Left cardiac atrium (tissue), 4 donors: ENCODE measurements at places on chromosomes 5 and 9.

DNA sequence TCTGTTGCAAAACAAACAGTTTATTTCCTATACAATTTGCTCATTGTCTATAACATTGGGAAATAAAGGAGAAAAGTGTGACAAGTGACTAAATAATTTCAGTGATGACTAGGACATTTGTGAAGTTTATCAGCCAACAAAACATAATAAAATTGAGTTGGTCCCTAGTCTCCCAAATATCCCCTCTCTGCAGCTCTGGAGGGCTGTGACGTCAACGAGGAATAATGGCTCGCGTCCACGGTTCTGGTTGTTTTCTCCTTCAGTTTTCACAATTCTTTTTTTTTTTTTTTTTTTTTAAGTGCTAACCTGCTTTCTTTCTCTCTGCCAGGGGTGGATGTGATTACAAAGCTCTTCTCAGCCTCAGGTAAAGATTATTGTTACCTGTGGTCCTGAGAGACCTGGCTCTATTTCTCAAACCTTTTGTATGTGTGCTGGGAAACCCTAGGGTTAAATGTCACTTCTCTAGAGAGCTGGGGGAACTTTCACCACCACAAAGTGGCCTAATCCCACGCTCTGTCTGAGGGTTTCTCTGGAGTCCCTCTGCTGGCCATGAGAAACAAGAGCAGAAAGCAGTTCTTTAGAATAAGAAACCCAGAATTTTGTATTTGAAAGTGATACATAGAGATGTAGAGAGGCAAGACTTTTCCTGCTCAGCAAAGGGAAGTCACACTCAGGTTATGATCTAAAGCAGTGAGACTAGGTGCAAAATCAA lies 36.2 kb upstream of the ANKRD55 start:
- no peak for DNase-seq

DNA sequence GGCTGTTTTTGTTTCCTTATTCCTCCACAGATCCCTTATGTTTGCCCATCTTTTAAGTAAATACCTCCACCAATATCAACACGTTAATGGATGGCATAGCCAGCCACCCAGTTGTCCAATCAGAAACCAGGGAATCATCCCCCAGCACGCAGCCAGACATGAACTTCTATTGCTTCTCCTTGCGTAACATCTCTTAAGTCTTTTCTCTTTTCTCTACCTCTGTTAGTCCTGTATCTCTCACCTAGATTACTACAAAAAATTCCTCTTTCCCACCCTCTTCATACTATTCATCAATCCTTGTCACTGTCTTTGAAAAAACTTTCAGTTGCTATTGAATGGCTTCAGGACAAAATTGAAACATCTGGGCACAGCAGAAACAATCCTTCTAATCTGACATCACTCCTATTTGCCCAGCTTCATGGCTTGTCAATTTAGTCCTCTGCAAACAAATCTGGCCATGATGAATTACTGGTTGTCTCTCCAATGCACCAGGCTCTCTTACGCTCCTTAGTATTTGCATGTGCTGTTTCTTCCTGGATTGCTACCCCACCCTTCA lies 349.3 kb downstream of the RAB3C start:
- DNase-seq: no peak

GRCh38 chr5:103476811-103477210 lies 85.8 kb downstream of the NUDT12 start:
- DNase-seq: no peak

DNA sequence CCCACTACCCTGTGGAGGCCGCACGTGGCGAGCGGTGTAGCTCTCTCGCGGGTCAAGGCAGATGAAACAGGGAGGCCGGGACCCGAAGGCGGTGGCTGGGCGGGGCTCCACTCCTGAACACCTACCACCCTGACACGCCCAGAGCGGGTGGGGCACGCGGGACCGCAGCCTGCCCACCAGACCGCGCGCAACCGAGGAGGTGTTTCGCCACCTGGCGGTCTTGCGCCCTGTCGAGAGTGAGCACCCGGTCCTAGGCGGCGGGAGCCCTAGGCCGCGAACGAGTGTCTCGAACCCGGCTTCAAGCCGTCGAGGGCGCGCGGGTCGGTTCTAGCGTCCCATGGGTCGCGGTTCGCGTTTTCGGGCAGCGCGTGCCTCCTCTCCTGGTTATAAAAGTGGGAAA lies 2.2 kb upstream of the EXOSC3 start:
- DNase-seq: no peak

DNA sequence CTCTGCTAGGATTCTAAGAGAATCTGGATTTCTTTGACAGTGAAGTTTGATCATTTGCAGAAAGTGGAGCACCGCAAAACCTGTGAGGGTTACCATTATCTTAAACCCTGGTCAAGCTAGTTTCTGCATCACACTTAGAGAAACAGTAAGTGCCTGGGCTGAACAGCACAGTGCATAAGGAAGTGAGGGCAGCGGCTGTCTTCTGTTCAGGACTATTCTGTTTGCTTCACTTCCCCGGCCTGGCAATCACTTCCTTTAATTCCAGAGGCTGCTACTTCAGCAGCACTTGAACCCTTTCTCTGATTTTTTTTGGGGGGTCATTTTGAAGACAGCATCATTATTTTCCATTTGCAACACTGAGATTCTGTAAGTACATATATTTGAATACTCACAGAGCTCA lies 32.0 kb downstream of the SEMA6A start:
- no peak for DNase-seq

DNA sequence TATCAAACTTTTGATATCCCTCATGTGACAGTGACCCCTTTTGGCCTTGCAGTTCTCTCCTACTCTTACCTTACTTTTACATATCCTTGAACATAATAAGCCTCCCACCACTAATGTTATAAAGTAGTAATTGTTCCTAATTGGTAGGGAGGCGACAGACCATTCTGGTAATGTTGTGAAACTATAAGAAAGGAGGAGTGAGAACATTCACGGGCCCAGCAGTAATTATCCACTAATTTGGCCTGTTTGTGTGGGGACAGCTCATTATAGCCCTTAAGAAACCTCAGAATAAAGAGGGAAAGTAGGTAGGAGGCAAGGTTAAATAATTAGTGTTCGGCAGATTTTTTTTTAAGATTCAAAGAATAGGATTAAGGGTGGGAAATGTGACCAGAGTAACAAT lies 1046.5 kb upstream of the ARRDC3 start:
- DNase-seq: no peak

DNA sequence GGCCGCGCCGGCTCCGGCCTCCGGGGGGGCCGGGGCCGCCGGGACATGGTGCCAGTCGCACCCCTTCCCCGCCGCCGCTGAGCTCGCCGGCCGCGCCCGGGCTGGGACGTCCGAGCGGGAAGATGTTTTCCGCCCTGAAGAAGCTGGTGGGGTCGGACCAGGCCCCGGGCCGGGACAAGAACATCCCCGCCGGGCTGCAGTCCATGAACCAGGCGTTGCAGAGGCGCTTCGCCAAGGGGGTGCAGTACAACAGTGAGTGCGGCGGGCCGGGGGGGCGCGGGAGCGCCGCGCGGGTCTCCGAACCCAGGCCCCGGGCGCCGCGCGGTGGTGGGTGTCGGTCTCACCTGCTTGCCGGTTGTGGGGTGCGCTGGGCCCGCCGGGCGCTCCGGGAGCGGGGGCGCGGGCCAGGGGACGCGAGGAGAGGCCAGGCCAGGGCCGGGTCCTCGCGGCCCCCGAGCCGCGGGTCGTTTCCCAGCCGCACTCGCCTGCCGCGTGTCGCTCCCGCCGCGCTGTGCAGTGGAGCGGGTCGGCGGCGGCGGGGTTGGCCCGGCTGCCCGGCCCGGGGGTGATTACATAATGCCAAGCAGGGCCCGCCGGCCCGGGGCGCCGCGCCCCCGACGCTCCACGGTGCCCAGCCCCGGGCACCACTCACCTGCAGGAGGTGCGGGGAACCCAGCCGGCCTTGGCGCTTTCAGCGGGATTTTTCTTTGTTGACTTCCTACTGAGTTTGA lies 492 bp downstream of the RABL6 start:
- no peak for DNase-seq

GRCh38 chr5:168879331-168879730 lies 300.2 kb upstream of the PANK3 start:
- no peak for DNase-seq

DNA sequence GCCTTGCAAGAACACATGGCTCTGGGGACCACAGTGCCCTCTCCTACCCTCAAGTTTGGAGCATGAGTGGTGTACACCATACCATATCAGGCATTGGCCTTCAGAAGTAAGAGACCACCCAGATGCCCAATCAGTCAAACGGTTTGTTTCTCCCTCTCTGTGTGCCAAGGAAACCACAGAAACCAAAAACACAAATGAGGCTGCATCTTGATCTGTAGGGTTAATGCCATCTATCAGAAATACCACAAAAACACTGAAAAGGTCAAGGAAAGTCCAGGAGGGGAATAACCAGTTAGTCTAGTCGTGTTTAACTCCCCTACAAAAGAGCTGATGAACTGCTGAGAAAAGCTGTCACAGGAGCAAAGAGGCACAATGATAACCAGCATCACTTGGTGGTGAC lies 78.4 kb downstream of the INSYN2B start:
- DNase-seq: no peak

DNA sequence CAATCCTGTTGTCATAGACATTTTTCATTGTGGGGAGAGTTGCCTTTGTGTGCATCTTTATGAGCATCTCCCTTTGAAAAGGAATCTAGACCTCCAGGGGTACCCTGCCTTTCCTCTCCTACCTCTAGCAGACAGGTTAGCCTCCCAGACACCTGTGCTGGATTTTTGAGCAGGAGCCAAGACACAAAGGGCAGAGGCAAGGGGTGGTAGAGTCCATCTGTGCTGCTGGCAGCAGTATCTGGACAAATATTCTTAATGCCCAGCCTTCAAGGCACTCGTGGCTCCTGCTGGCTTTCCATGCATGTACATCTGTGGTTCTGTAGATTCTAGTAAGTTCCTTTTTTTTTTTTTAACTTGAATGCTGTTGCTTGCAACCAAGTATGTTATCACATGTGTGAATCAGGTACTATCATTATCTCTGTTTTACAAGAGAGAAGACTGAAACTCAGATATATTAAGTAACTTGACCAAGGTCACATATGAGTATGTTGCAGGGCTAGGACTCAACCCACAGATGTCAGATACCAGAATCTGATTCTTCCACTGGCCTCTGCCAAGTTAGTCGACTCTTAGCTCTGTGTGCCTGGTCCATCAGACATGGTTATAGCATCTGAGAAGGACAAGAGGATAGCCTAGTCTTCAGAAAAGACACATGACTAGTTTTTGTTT lies 32.9 kb upstream of the GPR151 start:
- no peak for DNase-seq

DNA sequence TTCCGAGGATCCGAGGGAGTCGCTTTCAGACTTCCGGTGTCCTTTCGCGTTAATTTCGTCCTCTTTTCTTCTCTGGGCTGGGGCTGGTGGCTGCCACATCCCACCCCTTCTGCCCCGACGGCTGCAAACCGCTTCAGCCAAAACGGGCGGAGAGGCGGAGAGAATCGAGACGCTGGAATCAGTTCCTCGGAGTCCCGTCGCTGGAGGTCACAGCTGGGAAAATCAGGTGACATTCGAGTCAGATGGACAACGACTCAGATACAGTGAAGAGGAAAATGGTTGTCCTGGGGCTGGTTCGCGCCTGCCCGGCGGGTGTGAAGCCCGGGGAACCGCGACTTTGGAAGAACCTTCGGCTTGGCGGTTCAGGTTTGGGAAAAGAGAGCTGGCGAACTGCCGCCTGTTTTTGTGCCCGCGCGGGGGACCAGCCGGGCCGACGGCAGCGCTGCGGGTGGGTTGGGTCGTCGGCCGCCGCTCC lies 8.9 kb upstream of the NKX2-5 start:
- no peak for DNase-seq
